Activated T-cell treated with anti-CD3 and anti-CD28 coated beads, Interleukin-2, amount 50 U/mL, for 48 hours (primary cell): ENCODE measurements at places on chromosomes 5 and 9.

DNA sequence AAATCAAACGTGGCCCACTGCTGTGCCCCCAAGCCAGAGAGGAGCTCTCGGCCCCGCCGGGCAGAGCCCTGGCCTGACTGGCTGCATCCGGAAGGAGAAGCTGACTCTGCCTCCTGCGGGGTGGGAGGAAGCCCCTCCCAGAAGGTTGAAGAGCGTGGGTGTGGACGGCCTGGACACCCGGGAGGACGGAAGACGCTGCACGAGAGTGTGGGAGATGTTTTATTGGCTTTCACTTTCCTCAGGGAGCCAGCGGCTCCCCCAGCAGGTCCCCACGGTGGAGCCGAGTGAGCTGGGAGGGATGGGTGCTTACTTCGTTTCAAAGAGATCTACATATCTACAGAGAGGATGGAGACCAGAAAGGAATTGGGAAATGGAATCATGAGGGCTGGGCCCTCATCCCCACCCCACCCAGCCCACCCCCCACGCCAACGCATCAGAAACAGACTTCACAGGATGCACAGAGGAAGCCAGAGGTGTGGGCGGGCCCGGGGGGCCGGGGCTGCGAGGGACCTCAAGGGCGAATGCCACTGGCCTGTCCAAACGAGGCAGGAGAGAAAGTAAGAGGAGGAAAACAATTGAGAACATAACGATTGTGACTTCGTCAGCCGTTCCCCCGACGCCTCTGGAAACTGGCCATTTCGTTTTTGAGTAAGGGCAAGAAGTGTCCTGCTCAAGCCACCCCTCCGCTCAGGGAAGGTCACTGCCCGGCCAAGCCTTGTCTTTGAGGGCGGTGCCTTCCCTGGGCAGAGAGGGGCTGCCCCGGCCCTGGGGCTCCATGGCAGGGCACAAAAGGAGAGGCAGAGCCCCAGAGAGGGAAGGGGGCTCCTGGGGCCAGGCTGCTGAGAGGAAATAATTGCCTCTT lies 32.1 kb downstream of the FAM163B start:
- DNase-seq: no peak

DNA sequence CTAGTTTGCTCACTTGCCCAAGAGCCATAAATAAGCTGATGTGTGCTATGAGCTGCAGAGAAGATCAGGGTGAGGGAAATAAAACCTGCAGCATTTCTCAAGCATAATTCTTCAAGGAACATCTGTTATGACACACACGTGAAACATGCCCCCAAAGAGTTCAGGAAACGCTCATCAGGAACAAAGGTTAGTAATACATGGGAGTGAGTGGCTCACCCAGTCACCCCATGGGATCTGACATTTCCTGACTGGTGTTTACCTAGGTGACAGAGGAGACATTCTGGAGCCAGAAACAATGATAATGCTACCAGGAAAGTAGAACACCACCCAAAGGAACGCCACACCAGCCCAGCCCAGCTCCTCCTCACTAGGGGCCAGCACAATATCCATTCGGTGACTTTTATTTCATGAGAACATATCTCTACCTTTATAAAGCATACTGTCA lies 66.0 kb downstream of the FRMD3 start:
- DNase-seq: no peak

DNA sequence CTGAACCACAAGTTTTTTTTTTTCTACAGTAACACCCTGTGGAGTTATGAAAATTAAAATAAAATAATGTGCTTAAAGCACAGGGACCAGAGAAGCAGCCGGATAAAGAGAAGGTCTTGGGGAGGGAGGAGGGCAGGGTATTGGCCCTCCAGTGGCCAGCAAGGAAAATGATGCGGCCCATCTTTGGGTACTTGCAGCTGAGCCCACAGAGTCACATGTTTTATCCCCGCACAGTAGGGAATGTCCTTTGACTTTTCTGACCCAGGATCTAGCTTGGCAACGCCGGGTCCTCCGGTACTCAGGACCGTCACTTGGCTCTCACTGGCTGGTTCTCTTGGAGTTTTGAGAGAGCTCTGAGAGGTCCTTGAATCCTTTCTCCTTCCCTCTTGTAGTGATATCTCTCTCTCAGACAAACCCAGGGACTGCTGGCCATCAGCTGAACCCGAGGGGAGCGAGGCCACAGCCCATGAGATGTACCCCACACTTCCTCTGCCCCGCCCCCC lies 35.3 kb upstream of the HSPA9 start:
- DNase-seq: no peak

DNA sequence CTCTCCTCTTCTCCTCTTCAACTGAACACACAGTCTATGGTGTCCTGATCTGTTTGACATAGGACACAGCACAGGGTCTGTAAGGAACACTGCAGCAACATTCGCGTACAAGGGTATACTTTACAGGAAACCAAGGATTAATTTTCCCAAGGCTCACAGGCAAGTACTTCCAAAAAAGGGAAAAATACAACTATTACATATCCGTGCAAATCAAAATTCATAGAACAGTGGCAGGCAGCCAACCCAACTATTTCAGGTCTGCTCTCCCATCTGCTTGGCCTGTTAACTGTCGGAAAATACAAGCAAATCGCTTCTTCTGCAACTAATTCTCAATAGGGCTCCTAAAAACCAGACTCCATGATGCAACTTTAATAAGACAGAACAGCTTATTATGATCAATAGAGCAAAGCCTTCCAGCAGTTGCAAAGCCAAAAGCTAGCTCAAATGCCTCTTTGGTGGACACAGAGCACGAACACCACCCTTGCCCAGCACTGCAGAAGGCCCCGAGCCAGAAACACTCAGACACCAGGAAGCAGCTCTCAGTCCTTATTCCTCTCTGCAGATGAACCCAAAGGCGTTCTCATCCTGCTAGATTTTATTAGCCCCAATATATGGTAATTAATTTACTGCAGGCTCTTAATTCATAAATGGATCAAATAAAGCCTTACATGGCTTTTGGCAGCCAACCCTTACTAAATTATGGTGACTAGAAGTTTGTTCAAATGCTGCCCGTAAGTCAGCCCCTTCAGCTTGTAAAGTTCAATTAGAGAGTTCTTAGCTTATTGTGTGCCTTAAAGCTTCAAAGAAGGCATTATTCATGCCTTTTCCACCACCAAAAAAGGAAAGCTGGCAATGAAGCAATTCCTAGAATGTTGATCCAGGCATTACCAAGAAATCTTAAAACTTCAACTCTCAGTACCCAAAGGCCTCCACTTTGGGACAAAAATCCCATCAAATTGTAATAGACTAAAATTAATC lies 68.8 kb downstream of the ZNF608 start:
- DNase-seq: no peak

DNA sequence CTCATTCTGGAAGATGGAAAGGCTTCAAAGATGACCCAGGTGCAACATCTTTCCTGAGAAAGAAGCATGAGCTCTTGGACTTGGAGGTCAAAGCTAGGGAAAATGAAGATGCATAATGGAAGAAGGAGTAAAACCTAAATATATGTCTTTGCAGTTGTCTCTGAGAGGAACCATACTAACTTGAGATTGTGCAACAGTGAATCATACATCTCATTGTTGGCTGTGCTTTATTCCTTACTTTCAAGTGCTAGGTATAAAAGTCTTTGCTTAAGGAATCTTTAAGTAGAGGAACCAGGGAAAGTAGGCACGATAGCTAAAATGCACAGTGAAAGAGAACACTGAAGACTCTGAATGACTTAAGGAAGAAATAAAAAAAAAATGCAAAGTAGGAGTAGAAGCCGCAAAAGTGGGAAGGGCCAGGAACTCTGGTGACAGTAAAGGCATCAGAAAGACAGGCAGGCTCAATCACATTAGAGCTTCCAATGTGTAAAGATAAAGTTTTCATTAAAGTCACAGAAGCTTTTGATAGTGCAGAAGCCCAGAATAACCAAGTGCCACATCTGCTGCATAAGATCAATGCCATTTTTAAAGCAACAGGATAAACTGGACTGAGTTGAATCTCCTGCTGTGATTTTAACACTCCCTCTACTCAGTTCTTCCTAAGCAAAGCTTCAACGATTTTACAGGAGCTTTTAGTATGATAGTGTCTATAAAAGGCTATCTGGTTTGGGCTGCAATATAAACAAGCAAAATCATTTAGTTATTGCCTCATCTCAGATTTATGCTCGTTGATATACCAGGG lies 432.3 kb upstream of the EDIL3 start:
- no peak for DNase-seq

- no peak for DNase-seq
These were observed 44.0 kb upstream of the PRUNE2 start for GRCh38 chr9:76949865-76950264.

GRCh38 chr5:108206707-108207106 lies 175.2 kb downstream of the FBXL17 start:
- DNase-seq: no peak
